A549 treated with dexamethasone at 1 μM for 4 hours (cell line): ENCODE measurements at places on chromosomes 3 and 15. TPM values are rescaled to one million over a fixed set of nuclear protein-coding genes. Genes with fewer than 3 reads are reported as not detected.

The OXSR1 gene
- 29.8 to 42.1 TPM (median 39.2 TPM) in 5 replicates for total RNA-seq

The GPR149 gene
- not detected in 5 replicates for total RNA-seq

The SLC22A14 gene
- total RNA-seq, result 0.04 to 0.14 TPM (median 0.08 TPM) in 4 of 5 replicates, not detected in the other

The UBA7 gene
- total RNA-seq, result 0.25 to 0.72 TPM (median 0.26 TPM) in 5 replicates

The SLC6A1 gene
- 0.07 TPM in 1 of 5 replicates, not detected in the others for total RNA-seq

The FHIT gene
- total RNA-seq, result 0.41 to 3.3 TPM (median 0.60 TPM) in 5 replicates

The CFAP91 gene
- total RNA-seq, result 0.21 to 0.32 TPM (median 0.23 TPM) in 4 of 5 replicates, not detected in the other

The XRN1 gene
- total RNA-seq, result 3.2 to 6.0 TPM (median 4.4 TPM) in 5 replicates

The MOBP gene
- 0.03 to 0.15 TPM (median 0.08 TPM) in 5 replicates for total RNA-seq

The IGDCC3 gene
- 0.06 to 0.22 TPM (median 0.19 TPM) in 5 replicates for total RNA-seq

The UROC1 gene
- total RNA-seq, result not detected in 5 replicates

The NECTIN3 gene
- 17.5 to 30.3 TPM (median 25.2 TPM) in 5 replicates for total RNA-seq

The SH2D7 gene
- total RNA-seq, result not detected in 5 replicates

The SLC9C1 gene
- total RNA-seq, result not detected in 5 replicates

The INSYN1 gene
- total RNA-seq, result 2.4 to 3.5 TPM (median 2.7 TPM) in 5 replicates
